ENCODE measurements at places on chromosomes 7 and 10.

- DNase-seq: peak; percentile 82
Observed at GRCh38 chr10:62817121-62817765, 1.1 kb upstream of the EGR2 start.

DNA sequence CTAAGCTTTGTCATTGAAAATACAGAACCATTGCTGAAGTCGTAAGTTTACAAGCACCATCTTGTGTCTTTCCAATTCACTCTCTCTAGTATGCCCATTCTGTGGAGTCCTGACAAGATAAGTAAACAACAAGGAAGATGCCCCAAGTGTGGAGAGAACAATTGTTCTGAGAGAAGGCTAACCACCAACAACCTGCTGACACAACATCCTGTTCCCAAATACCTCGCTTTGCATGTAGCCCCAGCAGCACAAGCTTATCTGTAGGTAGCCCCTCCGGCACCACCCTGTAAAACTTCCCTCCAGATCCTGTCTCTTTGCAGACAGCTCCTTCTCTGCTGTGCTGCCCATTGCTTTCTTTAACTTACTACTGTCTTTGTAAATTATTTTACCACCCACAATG lies 233.3 kb upstream of the AOAH start:
- DNase-seq: no peak

GRCh38 chr10:79142522-79143309 lies 74.0 kb downstream of the ZMIZ1 start:
- no peak for DNase-seq

GRCh38 chr10:79047875-79048638 lies 20.7 kb upstream of the ZMIZ1 start:
- no peak for DNase-seq

Measured in SW480 (cell line).